SK-N-DZ (cell line): ENCODE measurements at places on chromosomes 12 and 14.

GRCh38 chr12:114254998-114255397 is 150.9 kb downstream of the TBX5 start:
- DNase-seq, result no peak

- no peak for DNase-seq
Observed at GRCh38 chr12:54688309-54689033, 40.3 kb upstream of the DCD start.

DNA sequence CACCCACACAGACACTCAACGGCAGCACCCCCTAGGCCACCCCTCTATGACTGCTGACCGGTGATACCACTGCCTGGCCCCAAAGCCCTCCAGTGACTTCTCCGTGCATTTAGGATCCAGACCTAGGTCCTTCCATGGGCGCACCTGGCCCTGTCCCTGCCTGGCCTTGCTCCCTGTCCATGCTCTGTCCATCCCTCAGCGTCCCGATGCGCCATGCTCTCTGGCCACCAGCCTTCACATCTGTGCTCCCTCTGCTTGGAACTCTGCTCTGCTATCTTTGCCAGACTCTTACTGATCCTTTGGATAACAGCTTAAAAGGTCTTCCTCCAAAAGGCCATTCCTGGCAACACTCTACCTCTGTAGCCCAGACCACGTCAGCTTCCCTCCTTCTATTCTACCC is 25.4 kb upstream of the HDAC7 start:
- DNase-seq, result no peak

DNA sequence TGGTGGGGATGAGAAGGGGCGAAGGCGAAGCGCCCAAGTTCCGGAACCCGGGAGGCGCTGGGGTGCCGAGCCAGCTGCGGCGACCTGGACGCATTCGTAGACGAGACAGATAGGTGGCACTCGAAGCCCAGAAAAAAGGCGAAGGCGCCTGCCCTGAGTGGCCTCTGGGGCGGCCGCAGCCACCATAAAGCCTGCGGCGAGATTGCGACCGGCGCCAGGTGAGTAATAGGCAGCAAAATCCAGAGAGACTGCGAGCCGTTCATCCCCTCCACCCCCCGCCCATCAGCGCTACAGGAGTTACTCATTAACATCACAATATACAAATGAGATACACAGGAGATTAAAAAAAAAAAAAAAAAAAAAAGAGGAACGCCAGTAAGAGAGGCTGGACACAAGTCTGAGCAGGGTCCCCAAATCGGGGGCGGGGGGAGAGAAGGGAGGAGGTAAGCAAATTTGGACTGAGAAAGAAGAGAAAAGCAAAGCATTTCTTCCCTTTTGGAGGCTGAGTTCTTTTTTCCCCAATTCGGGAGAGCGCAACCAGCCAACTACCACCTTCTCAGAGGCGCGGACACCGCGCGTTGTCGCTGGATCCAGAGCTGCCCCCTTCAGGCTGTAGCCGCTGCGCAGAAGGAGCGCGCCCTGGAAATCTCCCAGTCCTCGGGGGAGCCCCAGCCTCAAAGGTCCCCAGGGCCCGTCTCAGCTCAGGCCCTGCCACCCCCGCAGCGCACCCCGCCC is 15.7 kb downstream of the TBX3 start:
- DNase-seq, result peak; percentile 86

GRCh38 chr12:64440100-64440499 is 11.8 kb upstream of the TBK1 start:
- no peak for DNase-seq

DNA sequence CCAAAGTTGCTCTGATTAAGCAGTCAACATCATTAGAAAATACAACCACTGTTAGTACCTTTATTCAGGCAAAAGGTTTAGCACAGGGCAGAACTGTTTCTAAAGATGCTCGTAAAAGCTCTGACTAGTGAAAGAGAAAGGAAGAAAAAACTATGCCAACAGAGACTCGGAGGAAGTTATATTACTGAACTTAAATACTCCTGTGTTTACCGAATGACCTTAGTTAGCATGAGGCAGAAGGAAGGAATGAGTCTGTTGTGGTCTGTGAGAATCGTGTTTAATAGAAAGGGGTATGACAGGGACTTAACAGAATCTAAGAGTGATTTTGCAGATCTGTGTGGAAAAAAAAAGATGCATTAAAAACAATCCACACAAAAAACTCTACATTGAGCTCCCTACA is 84.1 kb upstream of the OVCH1 start:
- no peak for DNase-seq

- no peak for DNase-seq
Observed at GRCh38 chr14:73727166-73727565, 13.0 kb upstream of the PNMA1 start.

DNA sequence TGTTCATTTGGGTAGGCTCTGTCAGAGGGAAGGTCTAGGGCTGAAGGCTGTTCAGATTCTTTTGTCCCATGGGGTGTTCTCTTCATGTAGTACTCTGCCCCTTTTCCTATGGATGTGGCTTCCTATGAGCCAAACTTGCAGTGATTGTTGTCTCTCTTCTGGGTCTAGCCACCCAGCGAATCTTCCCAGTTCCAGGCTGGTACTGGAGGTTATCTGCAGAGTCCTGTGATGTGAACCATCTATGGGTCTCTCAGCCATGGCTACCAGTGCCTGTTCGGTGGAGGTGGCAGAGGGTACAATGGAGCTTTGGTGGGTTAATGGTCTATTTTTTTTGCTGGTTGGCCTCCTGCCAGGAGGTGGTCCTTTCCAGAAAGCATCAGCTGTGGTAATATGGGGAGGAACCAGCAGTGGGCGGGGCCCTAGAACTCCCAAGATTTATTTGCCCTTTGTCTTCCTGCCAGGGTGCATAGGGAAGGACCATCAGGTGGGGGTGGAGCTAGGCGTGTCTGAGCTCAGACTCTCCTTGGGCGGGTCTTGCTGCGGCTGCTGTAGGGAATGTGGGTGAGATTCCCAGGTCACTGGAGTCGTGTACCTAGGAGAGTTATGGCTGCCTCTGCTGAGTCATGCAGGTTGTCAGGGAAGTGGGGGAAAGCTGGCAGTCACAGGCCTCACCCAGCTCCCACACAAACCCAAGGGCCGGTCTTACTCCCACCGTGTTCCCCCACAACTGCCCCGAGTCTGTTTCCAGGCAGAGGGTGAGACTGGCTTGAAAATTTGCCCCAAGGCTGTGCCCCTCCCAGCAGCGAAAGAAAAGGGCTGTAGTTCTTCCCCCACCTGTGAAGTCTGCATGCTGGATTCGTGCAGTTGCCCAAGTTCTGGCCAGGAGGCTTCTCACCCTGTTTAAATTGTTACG is 17.5 kb downstream of the MTRFR start:
- DNase-seq, result no peak

- no peak for DNase-seq
Observed at GRCh38 chr12:89935850-89936249, 227.2 kb upstream of the ATP2B1 start.

DNA sequence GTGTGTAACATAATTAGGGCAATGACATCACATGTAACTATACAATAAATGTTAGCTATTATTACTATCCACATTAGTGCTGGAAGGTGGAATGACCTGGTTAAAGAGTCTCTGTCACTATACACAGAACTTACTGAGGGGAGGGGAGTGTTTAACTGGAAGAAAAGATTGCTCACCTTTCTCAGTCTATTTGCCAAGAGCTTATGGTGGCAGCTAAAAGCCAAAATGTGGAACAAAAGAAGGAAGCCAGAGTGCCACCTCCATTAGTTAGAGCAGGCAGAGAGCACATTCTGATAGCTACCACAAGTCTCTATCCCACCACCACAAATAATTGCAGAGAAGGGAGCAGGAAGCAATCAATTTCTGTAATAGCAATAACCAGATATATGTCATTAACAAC is 124.4 kb downstream of the MED13L start:
- no peak for DNase-seq

DNA sequence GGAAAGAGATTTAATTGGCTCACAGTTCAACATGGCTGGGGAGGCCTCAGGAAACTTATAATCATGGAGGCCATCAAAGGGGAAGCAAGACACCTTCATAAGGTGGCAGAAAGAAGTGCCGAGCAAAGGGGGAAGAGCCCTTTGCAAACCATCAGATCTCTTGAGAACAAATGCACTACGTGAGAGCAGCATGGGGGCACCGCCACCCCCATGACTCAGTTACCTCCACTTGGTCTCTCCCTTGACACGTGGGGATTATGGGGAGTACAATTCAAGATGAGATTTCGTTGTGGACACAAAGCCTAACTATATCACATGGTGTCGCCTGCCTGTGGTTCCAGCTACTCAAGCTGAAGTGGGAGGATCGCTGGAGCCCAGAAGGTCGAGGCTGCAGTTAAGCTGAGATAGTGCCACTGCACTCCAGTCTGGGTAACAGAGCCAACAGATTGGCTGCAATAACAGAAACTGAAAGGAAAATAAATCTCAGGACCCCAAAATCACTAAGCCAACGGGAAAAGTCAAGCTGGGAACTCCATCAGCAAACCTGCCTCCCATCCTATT is 10.0 kb upstream of the CDCA4 start:
- DNase-seq, result no peak

- DNase-seq, result no peak
Observed at GRCh38 chr12:44127966-44128710, 292.3 kb downstream of the TMEM117 start.

GRCh38 chr12:43113616-43114015 is 438.4 kb downstream of the ADAMTS20 start:
- DNase-seq, result no peak

DNA sequence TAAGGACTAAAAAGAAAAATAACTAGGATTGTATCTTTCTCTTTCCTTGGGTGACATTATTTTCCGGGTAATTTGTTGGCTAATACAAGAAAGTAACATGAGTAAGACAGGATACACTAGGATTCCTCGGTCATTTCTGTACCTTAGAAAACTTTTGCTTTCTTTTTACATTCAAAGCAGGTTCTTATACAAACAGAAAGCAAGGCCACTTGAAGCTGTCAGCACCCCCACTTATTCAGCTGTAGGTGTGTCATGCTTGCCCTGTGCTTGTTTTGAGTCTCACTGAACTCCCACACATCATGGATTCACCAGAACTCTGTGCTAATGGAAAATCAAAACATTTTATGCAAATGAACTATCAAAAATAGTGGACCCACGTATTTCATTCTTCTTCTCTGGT is 266.8 kb upstream of the CLEC14A start:
- DNase-seq, result no peak

GRCh38 chr14:37600880-37601741 is 5.7 kb downstream of the TTC6 start:
- no peak for DNase-seq

DNA sequence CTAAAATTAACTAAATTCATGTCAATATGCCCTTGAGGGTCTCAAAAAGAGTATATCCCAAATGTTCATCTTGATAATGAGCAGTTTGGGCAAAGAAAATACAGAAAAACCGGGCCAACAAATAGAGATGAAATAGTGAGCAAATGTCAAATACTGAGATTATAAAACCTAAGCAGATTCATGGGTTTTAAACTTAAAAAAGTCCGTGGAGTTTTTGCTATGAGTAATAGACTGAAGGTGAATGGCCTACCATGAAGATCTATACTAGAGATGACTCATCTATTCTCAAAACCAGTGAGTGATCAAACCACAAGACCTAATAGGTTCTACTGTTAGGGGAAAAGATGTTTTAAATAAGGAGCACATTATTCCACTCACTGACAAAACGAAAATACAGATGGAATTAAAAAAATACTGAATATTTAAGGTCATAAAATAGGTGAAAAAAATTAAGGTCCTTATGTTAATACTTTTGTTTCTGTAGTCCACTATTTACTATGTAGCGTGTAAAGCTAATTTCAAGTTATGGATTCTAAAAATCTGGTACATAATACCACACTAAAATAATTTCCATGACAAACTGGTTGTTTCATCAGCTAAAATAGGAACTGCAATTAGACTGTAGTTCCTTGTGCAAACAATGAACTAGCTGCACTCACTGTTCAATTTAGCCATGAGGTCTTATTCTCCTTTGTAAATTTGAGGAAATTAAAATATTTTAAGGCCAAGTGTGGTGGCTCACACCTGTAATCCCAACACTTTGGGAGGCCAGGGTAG is 5.0 kb downstream of the HNRNPC start:
- DNase-seq, result no peak

GRCh38 chr12:107543841-107544240 is 141.8 kb upstream of the PWP1 start:
- DNase-seq, result no peak

DNA sequence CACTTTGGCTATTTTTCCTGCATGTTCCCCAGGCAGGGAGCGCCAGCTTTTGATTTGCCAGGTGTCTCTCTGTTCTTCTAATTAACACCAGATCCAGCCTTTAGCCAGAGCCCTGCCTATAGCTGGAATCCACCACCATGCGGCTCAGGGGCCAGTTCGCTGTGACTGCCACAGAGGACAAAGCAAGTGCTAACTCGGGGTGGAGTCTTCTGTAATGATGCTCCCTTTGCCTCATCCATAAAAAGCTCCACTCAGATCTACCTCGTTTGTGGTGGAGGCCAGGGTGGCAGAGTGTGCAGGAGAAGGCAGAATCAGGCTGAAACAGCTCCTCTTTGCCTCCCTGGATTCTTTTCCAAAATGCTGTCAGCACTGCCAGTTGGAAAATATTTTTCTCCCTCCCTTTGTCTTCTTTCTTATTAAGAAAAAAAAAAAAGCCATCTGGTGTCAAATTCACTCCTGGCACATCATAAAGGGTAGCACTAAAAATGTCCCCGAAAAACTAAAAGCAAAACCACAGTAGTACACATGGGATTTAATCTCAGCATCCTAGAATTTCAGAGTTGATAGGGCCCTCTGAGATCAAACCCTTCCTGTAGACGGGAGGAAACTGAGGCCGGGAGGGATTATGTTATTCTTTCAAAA is 18.0 kb upstream of the CTDSP2 start:
- DNase-seq, result no peak

- no peak for DNase-seq
Observed at GRCh38 chr12:70609739-70610491, 27.3 kb downstream of the PTPRB start.

DNA sequence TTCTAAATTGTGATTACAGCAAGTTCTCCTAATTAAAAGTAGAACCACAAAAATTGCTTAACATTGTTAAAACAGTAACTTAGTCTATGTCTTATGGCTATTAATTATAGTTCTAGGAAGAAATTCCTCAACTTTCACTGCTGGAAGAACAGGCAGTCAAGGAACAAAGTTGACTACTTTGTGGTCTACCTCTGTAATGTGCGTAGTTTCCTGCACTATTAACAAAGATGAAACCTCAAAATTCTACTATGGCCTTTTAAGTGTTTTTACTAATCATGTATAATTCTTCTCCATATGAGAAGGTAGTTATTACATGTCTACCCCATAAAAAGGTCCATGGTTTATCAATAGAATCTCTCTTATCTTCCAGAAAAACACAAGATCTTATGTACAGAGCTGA is 7.6 kb downstream of the RASSF9 start:
- DNase-seq, result no peak

DNA sequence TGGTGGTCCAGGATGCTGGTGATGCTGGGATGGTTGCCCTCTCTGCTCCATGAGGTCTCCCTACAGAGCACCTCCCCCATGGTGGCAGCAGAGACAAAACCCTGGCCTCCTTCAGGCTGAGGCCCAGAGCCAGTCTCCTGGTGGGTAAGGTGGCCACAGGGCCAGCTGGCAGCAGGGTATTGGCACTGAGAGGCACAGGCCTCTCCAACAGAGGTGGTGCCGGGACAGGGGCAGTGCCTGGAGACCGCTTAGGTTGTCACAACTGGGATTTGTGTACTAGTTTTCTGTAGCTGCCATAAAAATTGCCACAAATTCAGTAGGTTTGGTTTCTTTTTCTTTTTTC is 6.1 kb upstream of the MTA1 start:
- DNase-seq, result no peak
